ENCODE measurements at places on chromosomes 2 and 18.

GRCh38 chr18:23094411-23095190 is 40.7 kb upstream of the CABLES1 start:
- no peak for DNase-seq

GRCh38 chr2:180553094-180553715 is 427.2 kb upstream of the UBE2E3 start:
- DNase-seq = no peak

- no peak for DNase-seq
Observed at GRCh38 chr18:22542406-22542835, 124.7 kb upstream of the CTAGE1 start.

- no peak for DNase-seq
Observed at GRCh38 chr2:26668856-26669750, 23.4 kb upstream of the KCNK3 start.

GRCh38 chr2:69047625-69048145 is 34.7 kb downstream of the ANTXR1 start:
- no peak for DNase-seq

- no peak for DNase-seq
Observed at GRCh38 chr18:74914648-74915047, 294.3 kb downstream of the PTGR3 start.

DNA sequence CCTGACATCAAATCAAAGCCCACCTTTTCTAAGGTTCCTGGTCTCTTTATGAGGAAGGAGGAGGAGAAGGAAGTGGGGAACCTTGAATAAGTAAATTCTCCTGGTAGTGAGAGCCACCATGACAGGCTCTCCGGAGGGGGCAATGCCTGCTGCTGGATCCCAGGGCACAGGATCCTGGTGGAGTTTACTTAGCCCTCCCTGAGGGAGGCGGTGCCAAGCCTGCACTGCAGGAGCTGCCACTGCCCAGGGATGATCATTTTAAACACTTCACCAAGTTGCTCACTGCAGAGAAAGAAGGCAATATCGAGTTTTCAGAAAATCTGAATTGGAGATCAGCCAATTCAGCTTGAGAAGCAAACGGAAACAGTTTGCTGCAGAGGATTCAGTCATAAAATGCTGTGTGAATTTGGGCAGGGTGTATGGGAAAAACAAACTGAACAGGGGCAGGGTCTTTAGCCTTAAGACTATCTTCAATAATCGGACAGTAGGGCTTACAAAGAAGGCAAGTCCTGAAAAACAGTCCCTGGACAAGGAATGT is 200.7 kb downstream of the RAD51AP2 start:
- DNase-seq = no peak

Measured in stimulated activated CD4-positive, alpha-beta T cell treated with anti-CD3 and anti-CD28 coated beads, Interleukin-2, amount 100 ng/mL, for 24 hours (primary cell).